ENCODE measurements at places on chromosomes 2 and 18.

- DNase-seq, result no peak
These were observed 18.3 kb upstream of the NEDD4L start for GRCh38 chr18:58025733-58026132.

DNA sequence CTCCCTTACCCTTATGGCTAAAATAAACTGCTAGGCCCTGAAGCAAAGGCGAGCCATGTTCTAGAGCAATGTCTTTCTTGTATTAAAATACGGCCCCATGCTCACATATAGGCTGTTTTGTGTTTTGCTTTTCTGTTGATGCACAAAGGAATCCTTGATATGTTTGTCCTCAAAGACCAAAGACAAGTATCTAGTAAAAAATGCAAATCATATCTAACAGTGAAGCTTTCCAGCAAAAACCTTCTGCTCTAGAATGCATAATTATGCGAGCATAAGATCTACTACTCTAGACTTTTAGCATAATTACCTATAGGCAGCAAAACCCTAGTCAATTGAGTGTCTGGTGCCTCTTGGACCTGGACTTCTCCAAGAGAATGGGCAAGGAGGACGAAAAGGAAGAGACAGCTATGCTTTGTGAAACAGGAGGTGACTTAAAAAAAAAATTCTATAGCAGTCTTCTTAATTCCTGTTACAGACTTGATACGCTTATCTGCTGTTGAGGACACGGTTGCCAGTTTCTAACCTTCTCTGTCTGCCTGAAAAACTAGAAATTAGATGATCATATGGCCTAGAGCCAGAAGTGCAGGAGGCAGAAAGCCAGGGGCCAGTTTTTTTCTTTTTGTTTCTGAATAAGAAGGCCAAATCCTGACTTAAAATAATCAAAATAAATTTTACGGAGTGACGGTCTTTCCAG, 1.5 kb upstream of the AMMECR1L start:
- DNase-seq, result no peak

DNA sequence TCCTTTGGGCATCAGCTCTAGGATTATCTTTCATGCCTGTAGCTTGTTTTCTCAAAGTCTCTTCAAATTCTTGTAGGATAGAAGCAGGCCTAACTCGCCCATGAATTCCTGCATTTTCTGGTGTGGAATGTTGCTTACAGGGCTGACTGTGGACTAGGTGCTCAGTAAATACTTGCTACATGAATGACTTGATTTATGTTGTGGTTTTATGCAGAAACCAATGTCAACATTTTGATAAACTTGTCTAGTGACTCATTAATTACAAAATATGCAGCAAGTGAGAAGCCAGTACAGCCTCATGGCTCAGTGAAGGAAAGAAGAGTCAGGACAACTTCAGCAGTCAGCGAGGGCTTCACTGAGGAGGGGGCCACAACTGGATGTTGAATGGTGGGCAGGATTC, 110.6 kb upstream of the SIX2 start:
- no peak for DNase-seq

GRCh38 chr2:110955556-110955955, 165.2 kb upstream of the BCL2L11 start:
- DNase-seq, result no peak

- no peak for DNase-seq
These were observed 106.4 kb downstream of the CTAGE1 start for GRCh38 chr18:22311301-22311700.
